ENCODE measurements at places on chromosomes 4 and X. TPM values are rescaled to one million over a fixed set of nuclear protein-coding genes. Genes with fewer than 3 reads are reported as not detected.

RTL9 gene
- total RNA-seq, result 0.10 TPM

RENBP gene
- total RNA-seq, result 1.3 TPM

ZNF157 gene
- total RNA-seq, result not detected

P2RY8 gene
- 0.44 TPM for total RNA-seq

HPSE gene
- 12.6 TPM for total RNA-seq

JAKMIP1 gene
- total RNA-seq, result not detected

CXCL8 gene
- total RNA-seq, result 1.8 TPM

PLS3 gene
- total RNA-seq, result 50.8 TPM

FRMPD4 gene
- total RNA-seq, result not detected

- DNase-seq, result no peak
Measured at GRCh38 chrX:54413753-54414152, 26.5 kb upstream of the TSR2 start.

- DNase-seq, result no peak
Measured at GRCh38 chr4:17898553-17899055, 87.8 kb downstream of the NCAPG start.

- DNase-seq, result no peak
Measured at GRCh38 chr4:163550869-163551267, 56.4 kb downstream of the TMA16 start.

- no peak for DNase-seq
Measured at GRCh38 chrX:13899607-13900006, 82.7 kb upstream of the GPM6B start.

DNA sequence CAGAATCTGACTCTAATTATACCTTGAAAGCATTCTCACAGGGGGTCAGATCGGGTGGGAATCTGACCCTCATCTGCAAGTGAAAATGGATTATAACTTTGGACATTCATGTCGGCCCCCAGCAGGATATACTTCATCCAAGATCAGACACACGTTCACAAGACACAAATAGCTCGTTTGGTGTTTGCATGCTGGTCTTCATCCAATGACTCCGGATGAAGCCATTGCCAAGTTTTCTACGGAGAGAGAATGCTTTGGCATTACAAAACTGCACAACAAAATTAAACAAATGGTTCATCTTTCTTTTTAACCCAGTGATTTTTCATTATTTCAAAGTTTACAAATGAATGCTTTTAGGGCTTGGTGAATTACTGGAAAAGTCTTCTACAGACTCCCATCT lies 105.5 kb downstream of the MID1 start:
- DNase-seq, result no peak

- DNase-seq, result no peak
Measured at GRCh38 chr4:47704693-47705325, 133.1 kb downstream of the CORIN start.

GRCh38 chr4:100417565-100417964 lies 100.3 kb downstream of the EMCN start:
- no peak for DNase-seq

DNA sequence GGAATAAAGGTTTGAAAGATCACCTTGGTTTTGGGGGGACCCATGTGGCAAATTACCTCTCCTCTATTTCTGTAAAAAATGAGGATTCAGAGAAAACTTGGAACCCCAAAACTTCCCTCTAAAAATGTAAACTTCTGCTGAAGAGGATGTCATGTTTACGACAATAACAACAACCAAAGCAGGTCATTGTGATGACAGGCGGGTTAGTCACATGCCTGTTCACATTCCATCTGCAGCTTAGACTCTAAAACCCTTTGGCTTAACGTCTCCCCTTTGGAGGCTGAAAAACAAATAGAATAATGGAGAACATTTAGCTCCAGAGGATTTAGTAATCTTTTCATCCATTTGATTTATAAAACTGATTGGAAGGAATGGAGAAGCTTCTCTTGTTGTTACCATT lies 75.0 kb upstream of the FAM9C start:
- no peak for DNase-seq

GRCh38 chr4:48315728-48316630 lies 25.4 kb upstream of the SLAIN2 start:
- DNase-seq, result peak; percentile 66

DNA sequence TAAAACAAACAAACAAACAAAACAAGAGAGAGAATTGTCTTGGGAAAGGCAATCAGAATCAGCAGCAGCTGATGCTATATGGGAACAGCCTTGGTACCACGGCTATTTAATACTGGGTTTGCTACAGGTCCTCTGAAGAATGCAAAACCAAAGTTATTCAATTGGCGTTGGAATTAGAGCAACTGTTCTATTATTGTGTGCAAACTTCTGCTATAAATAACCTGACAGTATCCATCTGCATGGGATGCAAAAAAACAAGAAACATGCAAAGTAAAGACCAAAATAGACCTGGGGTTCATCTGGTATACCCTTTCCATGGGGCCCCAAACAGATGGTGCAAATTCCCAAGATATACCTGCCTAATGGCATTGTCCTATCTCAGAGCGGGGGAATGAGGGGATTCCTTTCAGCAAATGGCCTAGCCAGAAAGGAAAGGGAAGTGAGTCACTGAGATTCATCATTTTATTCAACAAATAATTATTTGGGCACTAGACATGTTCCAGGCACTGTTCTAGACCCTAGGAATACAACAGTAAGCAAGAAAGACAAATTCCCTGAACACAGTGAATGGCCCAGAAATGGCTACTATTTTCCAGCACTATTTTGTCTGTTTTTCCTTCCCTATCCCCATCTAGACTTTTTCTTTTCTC lies 268.9 kb downstream of the FBXW7 start:
- DNase-seq, result no peak

- DNase-seq, result no peak
Measured at GRCh38 chrX:122586831-122587230, 597.2 kb upstream of the GRIA3 start.

- DNase-seq, result peak; percentile 68
Measured at GRCh38 chr4:53929955-53930798, 134.2 kb downstream of the CHIC2 start.

GRCh38 chrX:41145920-41146608 lies 60.8 kb downstream of the USP9X start:
- DNase-seq, result peak; percentile 19

DNA sequence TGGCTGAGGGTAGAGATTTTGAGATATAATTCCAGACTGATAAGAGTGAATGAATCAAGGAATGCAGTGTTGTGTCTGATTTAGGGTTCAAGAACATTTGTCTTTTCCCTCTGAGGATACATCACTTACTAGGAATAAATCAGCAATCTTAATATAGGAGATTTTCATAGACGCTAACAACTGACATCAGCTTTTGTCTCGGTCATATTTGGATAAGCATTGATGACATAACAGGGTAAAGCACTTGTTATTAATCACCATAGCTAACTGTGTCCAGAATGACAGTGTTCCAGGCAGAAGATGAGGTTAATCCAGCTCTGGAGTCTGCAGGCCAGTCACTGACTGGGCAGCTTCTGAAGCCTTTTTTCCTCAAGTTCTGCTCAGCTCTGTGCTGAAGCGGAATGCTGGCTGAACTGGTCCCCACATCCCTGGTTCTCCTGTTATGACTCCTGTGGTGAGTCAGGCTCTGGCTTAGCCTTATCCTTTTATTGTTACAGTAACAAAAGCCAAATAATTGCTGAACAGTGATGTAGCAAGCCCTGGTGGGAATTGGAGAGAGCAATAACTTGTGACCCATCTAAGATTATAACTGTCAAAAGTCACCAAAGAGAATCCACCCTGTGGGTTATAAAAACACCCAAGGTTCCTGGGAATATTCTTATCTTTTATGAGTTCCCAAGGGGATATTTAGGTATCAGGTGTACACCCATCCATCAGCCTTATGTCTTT lies 41.8 kb downstream of the FNIP2 start:
- DNase-seq, result peak; percentile 8

- DNase-seq, result no peak
Measured at GRCh38 chr4:115275615-115276014, 162.2 kb upstream of the NDST4 start.

GRCh38 chrX:129956765-129957164 lies 25.7 kb upstream of the BCORL1 start:
- DNase-seq, result no peak

DNA sequence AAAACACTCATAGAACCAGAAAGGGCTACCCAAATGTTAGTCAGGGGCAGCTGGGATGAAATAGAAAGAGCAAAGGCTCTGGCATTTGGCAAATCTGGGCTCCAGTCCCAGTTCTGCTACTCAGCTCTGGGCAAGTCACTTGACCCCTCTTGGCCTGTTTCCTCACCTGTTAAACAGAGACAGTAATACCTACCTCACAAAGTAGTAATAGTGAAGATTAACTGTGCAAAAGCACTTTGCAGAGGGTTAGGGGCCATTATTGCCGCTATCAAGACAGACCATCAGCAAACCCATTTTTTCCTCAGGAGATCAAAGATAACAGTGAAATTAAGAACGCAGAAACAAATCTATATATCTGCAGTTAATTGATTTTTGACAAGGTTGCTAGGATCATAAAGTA lies 20.6 kb downstream of the ZBTB33 start:
- DNase-seq, result no peak

DNA sequence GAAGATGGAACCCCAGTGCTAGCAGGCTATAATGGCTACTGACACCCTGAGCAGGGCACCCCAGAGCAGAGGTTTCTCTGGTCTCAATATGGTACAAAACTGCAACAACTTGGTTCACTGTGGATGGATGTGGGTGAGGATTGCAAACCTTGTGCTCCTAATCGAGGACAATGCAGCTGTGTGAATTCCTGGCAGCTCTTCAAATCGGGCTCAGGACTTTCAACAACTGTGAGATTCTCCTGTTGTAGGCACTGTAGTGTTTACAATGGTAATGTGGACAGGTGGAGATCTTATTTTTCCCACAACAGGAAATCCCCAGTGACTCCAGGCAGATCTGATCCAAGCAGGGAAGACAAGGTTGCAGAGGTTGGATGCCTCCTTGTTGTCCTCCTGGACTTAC lies 101.5 kb downstream of the RCHY1 start:
- no peak for DNase-seq

DNA sequence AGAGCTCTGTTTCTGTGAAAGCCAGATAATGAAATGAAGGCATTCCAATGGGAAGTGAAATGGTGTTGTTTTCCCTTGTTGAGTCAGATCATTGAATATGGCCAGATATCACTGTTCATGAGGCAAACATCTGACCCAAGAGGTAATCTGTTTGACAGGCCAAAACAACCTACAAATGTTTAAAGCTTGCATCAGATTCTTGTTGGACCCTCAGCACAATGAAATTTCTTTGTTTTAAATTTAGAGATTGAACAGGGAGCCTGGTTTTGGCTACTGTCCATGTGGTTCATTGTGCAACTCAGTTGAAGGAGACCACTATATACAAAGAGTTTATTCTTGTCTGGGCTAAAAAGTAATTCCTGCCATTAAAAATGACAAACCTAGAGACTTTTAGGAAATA lies 159.1 kb downstream of the AFF2 start:
- DNase-seq, result no peak

DNA sequence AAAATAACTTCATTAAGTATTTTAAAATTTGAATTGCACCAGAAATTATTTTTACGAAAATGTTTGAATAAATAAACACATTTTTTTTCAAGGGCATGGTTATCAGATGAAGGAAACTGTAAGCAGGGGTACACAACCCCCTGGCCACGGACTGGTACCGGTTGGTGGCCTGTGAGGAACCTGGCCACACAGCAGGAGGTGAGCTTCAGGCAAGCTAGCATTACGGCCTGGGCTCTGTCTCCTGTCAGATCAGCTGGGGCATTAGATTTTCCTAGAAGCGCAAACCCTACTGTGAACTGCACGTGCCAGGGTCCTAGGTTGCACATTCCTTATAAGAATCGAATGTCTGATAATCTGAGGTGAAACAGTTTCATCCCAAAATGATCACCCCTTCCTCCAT lies 1499.7 kb upstream of the AGA start:
- no peak for DNase-seq

GRCh38 chr4:56531149-56531770 lies 25.7 kb downstream of the ARL9 start:
- DNase-seq, result no peak

GRCh38 chrX:82945332-82945731 lies 562.8 kb upstream of the POU3F4 start:
- DNase-seq, result no peak

DNA sequence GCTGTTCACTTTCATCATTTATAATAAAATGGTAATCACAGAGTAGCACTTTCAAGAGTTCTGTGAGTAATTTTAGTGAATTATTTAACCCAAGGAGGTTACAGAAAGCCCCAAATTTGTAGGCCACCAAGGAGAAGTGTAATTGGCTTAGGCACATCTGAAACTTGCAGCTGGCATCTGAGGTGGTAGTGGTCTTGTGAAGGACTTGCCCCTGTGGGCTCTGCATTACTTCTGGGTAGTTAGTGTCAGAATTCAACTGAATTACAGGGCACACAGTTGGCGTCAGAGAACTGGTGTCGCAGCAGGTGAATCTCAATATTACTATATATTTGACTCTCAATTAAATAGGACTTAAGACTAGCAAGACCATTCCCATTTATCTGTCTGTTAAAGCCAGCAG lies 36.9 kb downstream of the GPR174 start:
- no peak for DNase-seq

DNA sequence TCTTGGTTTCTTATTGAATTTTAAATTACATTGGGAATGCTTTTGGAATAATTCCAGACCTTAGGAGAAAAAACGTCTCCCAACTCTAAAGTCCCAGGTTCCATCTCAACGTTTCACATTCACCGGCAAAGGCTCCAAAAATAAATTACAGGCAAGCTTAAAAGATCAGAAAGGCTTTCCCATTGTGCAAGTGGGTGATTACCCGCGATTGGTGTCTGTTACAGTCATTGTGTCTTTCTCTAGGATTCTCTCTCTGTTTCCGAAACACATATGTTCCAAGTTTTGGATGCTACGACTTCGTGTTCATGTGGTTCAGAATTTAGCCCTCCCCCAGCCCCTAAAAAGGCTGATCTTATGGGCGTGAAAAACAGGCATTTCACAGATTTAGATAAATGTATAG lies 41.8 kb downstream of the PALLD start:
- no peak for DNase-seq

DNA sequence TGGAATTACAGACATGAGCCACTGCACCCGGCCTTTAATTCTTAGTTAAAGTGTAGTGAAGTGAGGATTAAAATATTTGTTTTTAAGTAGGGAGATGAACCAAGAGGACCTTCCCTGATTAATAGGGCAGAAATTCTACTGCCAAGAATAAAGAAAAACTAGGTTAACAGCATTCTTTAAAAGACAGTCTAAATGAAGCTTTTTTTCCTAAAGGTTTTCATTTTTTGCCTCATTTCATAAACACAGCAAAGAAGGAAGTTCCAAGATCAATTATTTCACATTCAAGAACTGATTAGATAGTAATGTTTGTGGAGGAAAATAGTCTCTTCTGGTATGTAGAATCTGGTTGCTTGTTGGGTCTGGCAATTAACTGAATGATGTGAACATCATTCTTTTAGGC lies 112.1 kb upstream of the ARSJ start:
- no peak for DNase-seq

GRCh38 chr4:38872620-38873019 lies 5.0 kb downstream of the FAM114A1 start:
- no peak for DNase-seq

DNA sequence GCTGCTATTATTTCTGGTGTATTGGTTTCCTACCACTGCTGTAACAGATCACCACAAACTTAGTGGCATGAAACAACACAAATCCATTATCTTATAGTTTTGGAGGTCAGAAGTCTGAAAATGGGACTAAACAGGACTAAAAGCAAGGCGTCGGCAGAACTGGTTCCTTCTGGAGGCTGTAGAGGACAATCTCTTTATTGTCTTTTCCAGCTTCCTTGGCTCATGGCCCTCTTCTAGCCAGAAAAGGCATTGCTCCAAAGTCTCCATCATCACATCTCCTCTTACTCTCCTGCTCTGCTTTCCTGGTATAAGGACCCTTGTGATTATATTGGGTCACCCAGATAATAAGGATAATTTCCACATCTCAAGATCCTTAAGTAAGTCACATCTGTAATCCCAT lies 121.9 kb downstream of the CLCN4 start:
- DNase-seq, result no peak

GRCh38 chr4:86595426-86595805 lies 1.3 kb downstream of the PTPN13 start:
- peak; percentile 8 for DNase-seq

All from HCT116 (cell line).